ENCODE measurements at places on chromosomes 4 and X.

DNA sequence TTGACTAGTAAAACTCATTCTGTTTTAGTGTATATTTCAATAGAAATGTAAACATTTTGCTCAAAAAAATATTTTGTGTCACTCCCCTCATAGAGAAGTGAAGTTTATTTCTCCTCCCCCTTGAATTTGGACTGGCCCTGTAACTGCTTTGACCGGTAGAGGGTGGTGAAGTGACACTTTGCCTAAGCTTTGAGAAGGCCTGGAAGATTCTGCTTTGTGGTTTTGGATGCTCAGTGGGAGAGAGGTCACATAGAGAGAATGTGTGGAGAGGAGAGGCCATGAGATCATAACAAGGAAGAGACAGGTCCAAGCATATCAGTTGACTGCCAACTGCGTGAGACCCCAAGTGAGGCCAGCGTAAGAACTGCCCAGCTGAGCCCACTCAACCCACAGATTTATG is 19.1 kb upstream of the ARX start:
- DNase-seq: no peak

DNA sequence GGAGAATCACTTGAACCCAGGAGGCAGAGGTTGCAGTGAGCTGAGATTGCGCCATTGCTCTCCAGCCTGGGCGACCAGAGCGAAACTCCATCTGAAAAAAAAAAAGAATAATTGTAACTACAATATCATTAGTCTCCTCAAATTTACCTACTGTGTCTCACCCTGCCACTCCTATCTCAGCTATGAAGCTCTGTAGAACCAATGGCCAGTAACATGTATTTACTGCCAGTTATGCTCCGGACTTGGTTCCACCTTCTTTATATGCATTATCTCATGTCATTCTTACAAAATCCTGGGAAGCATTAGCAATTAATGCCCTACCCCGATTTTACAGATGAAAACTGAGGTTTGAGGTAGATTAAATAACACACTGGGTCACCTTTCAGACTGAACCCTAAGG is 7.0 kb upstream of the FAT1 start:
- no peak for DNase-seq

DNA sequence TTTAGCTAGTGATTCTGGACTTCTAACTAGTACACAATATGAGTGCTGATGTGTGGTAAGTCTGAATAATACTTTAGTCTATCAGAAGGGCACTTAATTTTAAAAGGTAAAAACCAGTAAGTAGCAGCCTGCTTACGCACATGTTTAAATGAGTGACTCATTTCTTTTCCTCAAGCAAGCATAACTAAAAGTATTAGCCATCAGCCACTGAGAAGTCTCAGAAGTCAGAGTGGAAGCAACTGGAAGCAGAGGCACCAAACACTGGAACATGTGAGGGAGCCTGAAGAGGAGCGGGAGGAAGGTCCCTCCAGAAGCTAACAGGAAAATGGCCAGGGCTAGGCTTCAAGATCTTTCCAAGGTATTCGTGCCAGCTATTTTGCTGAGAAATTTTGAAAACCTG is 257.7 kb downstream of the RAPGEF2 start:
- DNase-seq: peak; percentile 53

GRCh38 chrX:21747558-21747957 is 10.4 kb downstream of the SMPX start:
- no peak for DNase-seq

DNA sequence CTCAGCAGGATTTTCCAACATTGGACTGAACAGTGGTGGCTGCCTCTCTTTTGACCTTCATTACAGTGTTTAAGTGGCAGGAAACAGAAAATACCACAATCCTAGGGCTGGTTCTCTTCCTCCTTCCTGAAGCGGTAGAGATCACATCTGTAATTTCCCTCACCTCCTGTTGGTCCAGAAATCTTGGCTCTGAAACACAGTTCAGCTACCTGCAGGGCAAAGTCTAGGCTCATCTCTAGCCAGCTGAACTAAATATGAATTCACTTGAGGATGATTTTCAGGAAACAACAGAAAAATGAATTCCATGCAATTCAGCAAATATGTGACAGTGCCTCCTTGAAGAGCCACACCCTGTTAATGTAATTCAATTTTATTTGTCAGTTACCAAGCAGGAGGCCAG is 531.9 kb downstream of the INPP4B start:
- DNase-seq: no peak

GRCh38 chrX:79444694-79445210 is 77.6 kb upstream of the ITM2A start:
- DNase-seq: no peak

DNA sequence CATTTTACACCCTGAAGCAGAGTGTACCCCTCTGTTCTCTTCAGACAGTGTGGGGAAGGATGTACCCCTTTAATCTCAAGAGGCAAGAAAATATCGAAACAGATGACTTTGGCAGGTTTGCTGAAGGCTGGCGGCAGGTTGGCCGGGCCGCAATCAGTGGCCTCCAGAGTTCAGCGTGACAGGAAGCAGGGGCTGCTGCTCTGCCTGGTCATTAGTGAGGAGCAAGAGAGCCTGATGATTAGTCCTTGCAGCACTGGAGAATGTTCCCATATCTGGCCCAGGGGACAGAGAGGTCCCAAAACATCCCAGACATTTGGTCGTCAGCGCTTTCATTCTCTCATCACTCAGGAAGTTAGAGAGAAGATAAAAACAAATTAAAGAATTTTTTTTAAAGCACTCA is 352.8 kb downstream of the SPRY1 start:
- DNase-seq: no peak

DNA sequence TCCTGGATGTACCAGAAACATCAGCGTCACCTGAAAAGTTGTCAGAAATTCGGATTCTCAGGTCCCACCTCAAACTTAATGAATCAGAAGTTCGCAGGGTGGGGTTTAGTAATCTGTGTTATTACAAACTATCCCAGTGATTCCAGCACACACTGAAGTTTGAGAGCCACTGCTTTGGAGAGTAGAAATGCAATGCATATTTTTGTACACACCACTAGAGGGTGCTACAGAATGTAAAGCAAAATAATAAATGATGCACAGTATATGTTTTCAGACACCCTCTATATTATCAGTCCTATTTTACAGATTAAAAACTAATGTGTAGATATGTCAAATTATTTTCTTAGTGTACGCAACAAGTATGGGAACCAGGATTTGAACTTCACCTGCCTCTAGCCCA is 2.4 kb upstream of the MORF4L2 start:
- DNase-seq: no peak

DNA sequence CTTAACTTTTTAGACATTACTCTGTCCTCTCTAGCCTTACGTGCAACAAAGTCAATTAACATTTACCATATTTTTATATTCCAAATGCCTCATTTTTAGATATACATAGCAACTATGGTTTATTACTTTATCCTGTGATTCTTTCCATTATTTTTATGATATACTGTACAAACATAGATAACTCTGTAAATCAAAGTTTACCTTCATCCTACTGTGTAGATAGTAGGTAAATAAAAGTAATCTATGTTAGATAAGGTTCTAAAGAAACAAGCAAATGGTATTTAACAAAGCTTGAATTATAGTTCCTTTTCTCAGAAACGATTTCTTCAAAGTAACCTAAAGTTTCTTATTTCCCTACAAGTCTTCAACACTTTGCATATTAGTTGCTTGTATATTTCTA is 350.0 kb downstream of the GALNTL6 start:
- no peak for DNase-seq

DNA sequence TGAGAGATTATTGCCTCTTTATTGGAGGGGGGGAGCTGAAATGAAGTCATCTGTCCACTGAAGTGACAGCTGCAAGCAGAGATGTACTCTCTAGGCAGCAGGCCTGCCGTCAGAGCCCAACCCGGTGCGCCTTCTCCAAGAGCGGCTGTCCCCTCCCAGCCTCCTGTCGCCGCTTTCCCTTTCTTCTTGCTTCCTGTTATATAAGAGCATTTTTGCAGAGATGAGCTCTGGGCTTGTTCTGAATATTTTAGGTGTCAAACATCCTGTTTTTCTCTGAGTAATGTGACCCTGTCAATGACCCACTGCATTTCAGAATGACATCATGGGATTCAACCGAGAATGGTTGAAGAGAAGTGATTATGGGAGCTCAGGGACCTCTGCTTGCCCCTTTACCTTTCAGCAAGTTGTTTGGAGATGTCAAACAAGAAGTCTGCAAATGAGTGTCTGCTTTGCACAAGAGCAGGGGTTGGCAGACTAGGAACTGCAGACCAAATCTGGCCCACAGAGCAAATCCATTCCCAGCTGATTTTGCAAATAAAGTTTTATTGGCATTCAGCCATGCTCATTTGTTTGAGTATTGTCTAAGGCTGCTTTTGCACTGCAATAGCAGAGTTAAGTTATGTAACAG is 79.9 kb downstream of the SLC9A6 start:
- DNase-seq: no peak

- DNase-seq: no peak
These were observed 5.1 kb downstream of the CTSO start for GRCh38 chr4:155948541-155948940.

DNA sequence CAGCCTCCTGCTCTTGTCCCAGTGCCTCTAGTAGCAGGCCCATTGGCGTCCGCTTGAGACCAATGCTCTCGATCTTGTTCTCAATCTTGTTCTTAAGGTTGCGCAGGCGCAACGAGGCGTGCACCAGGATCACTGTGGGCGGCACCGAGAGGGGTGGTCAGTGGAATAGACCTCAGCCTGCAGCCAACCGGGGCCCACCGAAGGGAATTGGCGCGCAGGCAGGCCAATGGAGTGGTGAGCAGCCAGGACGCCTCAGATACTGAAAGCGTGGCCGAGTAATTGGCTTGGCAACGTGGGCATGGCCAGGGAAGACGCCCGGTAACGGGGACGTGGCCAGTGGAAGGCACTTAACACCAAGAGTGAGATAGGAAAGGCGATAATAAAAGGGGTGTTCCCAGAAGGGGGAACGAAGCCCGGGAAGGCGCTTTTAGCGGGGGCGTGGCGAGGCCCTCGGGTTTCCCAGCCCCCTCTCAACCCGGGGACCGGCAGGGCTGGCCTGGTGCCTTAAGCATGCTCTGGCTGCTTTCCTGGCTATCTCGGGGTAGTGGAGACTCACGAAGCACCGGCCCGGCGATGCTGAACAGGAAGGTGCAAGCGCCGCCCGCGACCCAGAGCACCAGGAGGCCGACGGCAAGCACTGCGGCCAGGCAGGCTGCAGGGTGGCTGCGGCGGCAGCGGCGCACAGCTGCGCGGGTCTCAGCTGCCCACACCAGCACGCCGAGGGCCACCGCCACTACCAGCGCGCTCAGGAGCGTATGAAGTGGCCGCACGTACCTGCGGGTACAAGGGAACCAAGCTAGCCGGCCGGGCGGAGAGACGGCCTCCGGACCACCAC is 1.7 kb downstream of the PRAF2 start:
- peak; percentile 64 for DNase-seq

DNA sequence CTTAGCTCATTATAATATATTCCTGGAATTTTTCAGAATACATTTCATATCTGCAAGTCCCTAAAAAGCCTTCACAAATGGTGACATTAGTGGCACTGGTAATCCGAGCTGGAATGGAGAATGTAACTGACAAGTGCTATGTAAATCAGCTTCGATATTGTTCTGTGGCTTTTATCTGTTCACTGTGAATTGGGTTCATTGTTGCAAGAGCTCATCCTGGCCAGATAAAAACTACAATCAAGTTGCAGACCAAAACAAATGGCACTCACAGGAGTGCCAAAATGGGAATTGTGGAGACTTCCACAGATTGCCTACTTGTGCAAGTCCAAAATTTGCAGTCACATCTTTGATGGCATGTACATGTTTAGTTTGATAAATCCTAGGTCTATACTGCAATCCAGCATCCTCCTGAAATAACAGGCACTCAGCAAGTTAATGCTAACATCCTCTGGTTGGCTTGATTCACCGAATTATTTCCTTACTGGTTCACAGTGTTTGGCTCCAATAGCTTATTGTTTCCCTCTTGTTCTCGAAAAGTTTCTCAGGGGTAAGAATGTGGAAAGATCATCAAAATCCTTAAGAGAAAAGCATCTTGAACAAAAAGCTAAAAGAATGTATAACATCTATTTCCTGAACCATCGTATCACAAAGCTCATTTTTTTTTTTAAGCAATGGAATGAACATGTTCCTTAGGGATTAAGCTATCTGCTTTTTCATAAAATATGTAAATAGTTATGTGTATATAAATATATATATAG is 904.9 kb downstream of the CENPC start:
- DNase-seq: no peak

GRCh38 chr4:148006001-148006400 is 274.1 kb downstream of the ARHGAP10 start:
- DNase-seq: no peak

GRCh38 chr4:650951-651883 is 22.9 kb downstream of the ATP5ME start:
- no peak for DNase-seq

DNA sequence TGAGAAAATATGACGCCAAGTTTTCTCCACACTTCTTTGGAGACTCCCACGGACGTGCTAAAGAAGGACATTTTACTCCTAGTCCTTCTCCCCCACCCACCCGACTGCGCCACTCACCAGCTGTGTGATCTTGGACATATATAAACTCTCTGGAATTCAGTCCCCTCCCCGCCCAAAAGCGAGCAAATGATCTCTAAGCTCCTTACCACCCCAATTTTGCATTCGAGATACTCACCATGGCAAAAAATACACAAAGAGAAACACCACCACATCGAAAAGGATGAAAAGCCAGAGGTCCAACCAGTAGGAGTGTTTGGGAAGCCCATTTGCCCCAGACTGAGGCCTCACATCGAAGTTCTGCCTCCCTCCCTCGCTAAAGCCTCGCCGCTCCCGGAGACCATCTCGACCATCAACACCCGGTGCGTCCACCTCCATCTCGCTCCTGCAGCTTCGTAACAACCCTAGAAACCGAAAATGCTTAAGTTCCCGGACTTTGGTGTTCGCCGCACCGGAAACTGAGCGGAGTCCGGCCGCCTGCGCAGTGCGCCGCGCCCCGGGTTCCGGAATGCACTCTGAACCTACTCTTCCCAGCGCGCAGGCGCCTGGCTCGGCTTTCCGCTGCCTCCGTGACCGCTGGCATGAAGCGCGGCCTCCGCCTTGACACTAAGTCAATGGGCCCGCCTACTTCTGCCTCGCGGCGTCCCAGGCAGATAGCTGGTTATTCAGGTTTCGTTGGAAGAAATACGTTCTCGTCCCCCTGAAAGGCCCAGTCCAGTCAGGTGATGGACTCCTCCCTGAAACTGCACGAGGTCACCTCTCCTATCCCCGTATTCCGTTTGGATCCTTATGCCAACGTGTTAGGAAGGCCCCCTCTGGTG is 21.6 kb downstream of the FABP2 start:
- peak; percentile 86 for DNase-seq

GRCh38 chr4:6992728-6993677 is 50.2 kb upstream of the TADA2B start:
- no peak for DNase-seq

DNA sequence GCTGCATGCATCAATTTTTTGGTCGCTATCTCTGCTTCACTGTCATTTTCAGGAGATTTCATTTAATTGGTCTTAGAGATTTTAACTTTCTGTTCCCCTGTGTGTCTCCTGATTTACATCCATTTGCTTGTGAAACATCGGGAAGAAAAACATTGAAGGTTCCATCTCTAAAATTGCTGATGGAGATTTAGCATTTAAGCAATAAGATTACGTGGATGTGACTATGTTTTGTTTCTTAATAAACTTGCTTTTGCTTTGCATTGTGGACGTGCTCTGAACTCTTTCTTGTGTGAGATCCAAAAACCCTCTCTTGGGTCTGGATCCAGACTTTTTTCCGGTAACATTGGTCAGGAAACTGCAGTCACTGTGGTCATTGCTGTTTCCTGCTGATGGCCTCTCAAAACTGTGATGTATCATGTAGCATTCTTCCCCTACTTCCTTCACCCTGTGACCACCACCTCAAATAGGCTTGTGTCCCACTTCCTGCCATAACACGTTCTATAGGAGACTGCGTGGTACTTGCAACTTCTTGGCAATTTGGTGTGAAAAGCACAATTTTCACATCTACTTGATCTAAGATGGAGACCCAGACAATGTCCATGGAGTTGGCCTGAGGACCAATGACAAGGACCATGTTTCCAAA is 4.9 kb downstream of the CXCL2 start:
- DNase-seq: no peak
